ENCODE measurements at places on chromosomes 5 and 9.

GRCh38 chr9:121122246-121123032, 47.7 kb downstream of the CNTRL start:
- DNase-seq: peak; percentile 27

DNA sequence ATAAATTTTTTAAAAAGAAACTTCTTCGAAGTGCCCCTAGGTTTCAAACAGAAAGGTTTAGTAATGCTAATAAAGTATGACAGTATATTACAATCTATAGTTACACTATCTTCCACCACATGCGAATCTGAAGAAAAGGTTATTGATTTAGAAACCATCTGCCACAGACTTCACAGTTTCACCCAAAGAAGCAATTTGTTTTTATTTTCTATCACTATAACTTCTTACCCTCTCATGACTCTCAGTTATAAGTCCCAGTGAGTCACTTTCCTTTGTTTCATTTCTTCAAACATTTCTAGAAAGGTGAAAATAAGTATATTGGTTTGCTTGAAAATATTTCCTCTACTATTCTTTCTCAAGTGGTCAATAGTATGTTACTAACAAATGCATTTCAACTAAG, 93.6 kb downstream of the MCTP1 start:
- no peak for DNase-seq

DNA sequence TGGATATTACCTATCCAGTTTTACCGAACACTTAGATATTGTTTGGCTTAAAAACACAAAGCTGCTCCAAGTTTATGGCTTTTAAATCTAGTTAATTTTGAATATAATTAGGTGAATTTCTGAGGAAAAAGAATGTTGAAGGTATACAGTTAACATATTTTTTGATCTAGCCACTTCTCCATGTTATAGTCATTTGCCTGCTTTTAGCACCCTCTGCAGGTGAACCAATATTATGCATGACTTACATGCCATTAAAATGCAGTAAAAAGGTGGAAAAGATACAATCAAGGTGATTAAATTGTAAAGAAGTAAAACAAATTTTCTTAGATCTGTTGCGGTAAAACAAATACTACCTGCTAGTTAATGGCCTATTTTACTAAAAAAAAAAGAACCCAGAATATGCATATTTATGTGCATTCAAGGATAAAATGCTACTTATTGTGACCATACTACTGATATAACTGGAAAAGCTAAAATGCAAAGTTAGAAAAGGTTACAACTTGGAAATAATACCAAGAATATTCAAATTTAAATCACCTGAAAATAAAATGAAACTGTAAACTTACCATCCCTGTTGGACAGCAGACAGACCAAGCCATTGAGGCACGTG, 132.1 kb downstream of the AP3B1 start:
- DNase-seq: no peak

GRCh38 chr5:35010676-35011075, 37.1 kb downstream of the AGXT2 start:
- DNase-seq: no peak

GRCh38 chr5:150498501-150498900, 9.4 kb upstream of the NDST1 start:
- no peak for DNase-seq

DNA sequence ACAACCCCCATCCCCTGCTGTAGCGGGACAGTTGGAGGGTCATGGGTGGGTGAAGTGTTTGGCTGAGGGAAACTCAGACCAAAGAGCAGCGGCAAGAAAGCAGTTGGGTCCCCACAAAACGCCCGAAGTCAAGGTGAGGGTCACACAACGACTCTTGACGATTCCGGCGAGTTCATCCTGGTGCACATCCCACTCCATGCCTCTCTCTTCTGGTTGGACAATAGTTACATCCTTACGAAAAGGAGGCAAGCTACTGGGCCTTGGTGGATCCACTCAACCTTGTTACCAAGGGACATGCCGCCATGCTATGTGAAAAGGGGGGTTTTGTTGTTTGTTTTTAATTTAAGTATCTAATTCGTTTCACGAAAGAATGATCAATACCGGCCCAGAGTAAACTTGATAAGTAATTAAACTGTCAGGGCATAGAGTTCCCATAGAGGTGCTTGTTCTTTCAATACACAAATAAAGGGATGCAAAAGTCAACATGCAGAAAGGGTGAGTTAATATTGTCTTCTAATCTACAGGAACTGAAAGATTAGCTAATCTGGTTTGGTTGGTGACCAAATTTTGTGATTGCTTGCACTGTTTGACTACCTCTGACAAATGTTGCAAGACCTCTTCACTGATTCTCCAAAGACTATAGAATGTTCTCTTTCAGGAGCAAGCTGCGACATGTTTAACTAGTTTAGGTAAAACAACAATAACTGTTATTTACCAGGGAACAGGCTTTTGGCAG, 732 bp upstream of the SMIM15 start:
- DNase-seq: no peak

DNA sequence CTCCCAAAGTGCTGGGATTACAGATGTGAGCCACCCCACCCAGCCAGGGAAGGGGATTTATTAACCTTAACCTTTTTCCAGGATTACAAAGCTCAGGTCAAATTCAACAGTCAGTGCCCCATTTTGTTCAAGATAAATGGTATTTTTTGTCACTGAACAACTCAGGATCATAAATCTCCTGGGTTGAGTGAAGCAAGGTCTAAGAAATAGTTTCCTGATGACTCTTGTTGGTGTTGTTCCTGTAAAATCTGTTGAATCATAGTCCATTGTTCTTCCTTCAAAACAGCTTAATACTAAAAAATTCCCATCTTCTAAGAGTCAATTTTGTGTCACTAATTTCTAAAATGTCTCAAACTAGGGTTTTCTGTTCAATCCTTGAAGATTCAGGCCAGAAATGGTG, 33.9 kb upstream of the JMY start:
- no peak for DNase-seq

DNA sequence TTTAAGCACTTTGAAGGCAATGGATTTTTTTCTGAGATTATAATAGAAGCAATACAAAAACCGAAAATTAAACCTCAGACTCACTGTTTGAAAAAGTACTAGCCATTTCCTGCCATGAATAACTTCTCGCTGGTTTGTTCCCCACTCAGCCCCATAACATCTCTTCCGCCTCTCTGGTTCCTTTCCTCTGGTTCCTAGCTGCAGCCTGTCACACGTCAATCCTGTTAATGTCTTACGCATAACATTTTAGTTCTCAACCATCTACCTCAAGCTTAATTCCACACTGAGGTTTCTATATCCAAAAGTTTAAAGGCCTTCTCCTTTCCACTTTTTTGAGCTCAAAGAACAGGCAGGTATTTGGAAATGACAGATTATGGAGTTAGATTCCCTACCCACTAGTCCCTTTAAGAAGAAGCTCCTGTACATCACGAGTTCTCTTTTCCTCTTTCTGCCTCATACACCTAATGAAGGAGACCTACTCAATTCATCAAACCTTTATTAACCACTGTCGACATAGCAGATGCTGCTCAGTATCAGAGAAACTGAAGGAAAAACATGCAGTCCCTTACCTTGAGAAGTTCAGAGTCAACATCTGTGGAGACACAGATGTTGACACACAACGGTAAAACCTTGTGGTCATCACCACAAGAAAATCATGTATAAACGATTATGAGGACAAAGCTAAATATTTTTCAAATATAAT, 243.0 kb upstream of the PTGER4 start:
- peak; percentile 27 for DNase-seq

DNA sequence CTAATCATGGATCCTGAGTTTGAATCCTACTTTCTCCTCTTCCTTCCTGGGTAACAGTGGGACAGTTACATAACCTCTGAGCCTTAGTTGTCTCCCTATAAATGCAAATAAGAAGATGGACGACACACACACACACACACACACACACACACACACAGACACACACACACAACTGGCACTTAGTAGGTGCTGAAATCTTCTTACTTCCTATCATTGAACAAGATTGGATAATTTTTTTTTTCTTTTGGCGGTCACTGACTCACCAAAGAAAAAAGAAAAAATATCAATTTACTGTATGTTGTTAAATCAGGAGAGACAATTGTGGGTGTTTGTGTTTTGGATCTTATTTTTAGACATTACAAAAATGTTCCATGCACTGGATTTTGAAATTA, 28.4 kb upstream of the TNFSF8 start:
- no peak for DNase-seq

DNA sequence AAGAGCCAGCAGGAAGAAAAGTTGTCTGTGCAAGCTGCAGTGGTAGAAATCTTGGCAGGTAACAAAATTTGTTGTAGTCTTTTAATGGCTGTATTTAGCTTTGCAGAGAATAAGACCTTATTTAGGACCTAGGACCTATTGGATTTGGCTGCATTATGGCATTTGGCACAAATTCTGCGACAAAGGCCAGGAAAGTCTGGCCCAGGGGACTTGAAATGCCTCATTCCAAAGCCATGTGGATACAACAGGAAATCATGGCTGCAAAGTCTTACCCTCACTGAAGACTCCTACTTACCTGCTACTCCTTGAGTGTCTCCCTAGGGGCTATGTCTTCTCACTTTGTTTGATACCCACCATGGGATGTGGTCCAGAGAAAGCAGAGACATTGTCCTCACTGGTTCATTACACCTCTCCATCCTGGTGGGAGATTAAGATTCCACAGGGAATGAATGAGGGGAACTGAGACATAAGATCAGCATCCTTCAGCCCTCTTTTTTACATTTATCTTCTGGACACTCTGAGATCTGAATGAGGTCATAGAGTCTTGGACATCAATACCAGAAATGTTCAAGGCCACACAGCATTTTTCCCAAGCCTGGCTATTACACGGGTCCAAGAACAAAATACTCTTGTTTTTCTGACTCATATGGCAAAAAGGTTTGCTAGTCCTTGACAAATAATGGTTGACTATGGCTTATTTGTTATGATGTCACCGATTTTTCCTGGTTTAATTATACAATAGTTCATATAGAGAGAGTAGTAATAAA, 119.4 kb downstream of the PDE8B start:
- DNase-seq: no peak

- DNase-seq: no peak
Measured at GRCh38 chr5:14229181-14229580, 86.0 kb downstream of the TRIO start.

DNA sequence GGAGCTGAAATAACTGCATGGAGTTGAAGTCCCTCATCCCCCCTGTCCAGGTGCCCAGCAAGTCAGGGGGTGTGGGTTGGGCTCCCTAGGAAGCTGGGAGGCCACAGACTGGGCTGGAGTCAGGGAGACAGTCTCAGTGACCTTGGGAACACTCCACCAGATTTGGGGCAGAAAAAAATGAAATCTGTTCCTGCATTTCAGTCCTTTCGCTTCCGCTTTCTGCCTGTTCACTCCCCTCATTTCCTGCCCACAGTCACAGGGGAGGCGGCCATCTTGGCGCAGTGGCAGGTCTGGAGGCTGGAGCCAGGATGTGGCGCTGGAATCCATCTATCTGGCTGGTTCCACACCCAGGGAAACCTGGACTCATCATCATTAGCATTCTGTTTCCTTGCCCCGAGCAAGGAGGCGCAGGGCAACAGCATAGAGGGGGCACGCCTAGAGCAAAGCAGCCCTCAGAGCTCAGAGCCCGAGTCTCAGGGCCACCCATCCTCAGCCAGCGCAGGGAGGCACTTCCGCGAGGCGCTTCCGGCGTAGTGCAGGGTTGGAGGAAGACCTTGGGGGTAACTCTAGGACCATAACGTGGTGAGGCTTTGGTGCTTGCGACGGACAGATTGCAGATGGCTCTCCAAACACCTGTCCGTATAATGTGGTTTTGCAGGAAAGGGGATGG, 86.2 kb upstream of the HSPA9 start:
- DNase-seq: no peak

- no peak for DNase-seq
Measured at GRCh38 chr9:90927496-90927895, 125.9 kb downstream of the SYK start.

DNA sequence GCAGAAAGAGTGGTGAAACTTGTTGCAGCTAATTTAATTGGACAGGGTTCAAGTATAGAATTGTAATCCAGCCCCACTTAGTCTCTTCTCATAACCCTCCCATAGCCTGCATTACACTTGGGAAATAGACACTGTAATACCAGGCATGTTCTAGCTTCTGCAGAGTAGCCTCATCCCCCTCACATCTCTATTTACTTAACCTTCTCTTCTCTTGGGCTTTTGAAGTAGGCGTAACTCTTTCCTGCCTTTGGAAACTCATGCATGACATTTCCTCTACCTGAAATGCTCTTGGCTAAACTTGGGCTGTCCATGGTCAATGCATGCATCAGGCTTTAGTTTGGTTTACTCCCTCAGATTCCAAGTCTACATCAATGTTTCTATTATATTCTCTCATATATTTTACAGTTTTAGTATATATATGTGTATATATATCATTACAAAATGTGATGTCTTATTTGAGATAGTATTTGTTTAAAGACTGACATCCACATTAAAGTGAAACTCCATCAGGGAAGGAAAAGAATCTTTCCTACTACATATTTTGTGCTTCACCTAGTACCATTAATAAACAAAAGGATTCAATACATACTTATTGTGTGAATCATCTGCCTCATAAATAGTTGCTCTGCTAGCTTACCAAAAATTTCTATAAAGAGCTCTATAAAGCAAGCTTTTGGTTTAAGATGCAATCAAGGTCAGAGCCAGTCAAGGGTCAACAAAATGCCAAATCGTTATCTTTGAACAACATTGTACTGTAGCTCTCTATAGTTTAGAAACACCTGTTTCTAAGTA, 1158.0 kb downstream of the MAT2B start:
- no peak for DNase-seq

- DNase-seq: no peak
Measured at GRCh38 chr5:97636766-97637165, 453.7 kb upstream of the RIOK2 start.

DNA sequence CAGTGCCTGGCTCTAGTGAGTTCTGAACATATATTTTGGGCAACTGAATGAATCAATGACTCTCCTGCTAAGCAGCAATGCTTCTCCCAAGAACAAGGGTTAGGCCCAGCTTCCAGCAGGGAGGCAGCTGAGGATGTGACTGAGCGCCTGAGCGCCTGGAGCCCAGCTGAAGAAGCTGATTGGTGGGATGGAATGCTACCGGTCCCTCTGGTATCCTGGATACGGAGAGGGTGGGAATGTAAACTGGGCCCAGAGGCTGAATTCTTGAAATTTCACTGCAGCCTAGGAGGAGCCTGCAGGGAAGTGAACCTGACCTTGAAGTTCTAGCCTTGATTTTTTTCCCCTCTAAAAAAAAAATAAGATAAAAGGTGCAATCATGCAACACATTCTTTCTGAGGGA, 43.2 kb downstream of the WWC1 start:
- DNase-seq: no peak

DNA sequence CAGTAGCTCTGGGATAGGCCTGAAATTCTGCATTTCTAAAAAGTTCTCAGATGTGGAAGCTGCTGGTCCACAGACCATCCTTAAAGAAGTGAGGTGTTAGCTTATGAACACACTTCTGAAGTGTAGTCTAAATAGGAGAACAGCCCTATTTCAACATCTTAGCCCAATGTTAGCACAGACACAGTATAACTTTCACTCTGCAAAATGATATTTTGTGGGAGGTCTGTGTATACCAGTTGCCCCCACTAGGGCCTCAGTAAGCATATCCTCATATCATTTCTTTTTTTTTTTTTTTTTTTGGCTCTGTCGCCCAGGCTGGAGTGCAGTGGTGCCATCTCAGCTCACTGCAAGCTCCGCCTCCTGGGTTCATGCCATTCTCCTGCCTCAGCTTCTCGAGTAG, 7.5 kb upstream of the HABP4 start:
- DNase-seq: no peak
